Nephron progenitor cell (in vitro differentiated cells): ENCODE measurements at places on chromosomes 2 and 18.

GRCh38 chr2:190990132-190990531 lies 23.8 kb downstream of the STAT1 start:
- H3K27ac ChIP-seq, result peak overlapping the region; percentile 49
- H3K36me3 ChIP-seq, result peaks cover 80% of the 10 kb centered on the region
- H3K4me1 ChIP-seq, result peaks cover 7% of the 10 kb centered on the region
- no peaks in the 10 kb centered on the region for H3K27me3 ChIP-seq

GRCh38 chr18:52344881-52345280 lies 4.9 kb downstream of the DCC start:
- no peaks in the 10 kb centered on the region for H3K36me3 ChIP-seq
- no peak for DNase-seq
- no peak overlapping the region for H3K4me3 ChIP-seq
- peaks cover 23% of the 10 kb centered on the region for H3K4me1 ChIP-seq
- H3K27me3 ChIP-seq, result peaks cover 12% of the 10 kb centered on the region

- no peaks in the 10 kb centered on the region for H3K4me1 ChIP-seq
- H3K27ac ChIP-seq, result no peak overlapping the region
- H3K4me3 ChIP-seq, result no peak overlapping the region
- no peaks in the 10 kb centered on the region for H3K27me3 ChIP-seq
- DNase-seq, result no peak
Measured at GRCh38 chr18:9354256-9354655, 19.7 kb downstream of the TWSG1 start.

DNA sequence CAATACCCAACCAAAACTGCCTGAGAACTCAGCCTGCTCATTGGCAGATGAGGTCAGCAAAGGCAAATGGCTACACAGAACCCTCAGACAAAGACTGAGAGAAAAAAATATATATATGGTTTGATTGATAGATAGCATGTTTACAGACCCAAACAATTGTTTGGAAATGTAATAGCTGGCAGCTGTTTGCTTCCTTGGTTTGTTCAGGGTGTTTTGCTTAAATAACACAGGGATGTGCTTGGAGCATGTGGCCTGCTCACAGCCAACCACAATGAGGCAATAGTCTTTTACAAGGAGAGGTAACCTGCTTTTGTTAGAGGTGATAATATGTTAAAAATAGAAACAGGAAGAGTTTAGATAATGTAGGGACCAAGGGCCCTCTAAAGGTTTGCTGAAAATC lies 84.5 kb downstream of the PDK1 start:
- H3K36me3 ChIP-seq, result no peaks in the 10 kb centered on the region
- no peak for DNase-seq
- no peak overlapping the region for H3K4me3 ChIP-seq
- H3K27ac ChIP-seq, result no peak overlapping the region

- peaks cover 50% of the 10 kb centered on the region for H3K36me3 ChIP-seq
- peaks cover 20% of the 10 kb centered on the region for H3K4me1 ChIP-seq
- DNase-seq, result no peak
- no peaks in the 10 kb centered on the region for H3K27me3 ChIP-seq
- no peak overlapping the region for H3K27ac ChIP-seq
- H3K4me3 ChIP-seq, result no peak overlapping the region
Measured at GRCh38 chr2:48586433-48586832, 31.2 kb upstream of the GTF2A1L start.

- no peak overlapping the region for H3K4me3 ChIP-seq
- peaks cover 24% of the 10 kb centered on the region for H3K4me1 ChIP-seq
Measured at GRCh38 chr2:193695367-193695766, 1500.6 kb upstream of the TMEFF2 start.

- H3K27ac ChIP-seq, result no peak overlapping the region
- no peak for DNase-seq
- H3K4me1 ChIP-seq, result peaks cover 21% of the 10 kb centered on the region
- no peak overlapping the region for H3K4me3 ChIP-seq
- H3K36me3 ChIP-seq, result no peaks in the 10 kb centered on the region
- no peaks in the 10 kb centered on the region for H3K27me3 ChIP-seq
Measured at GRCh38 chr2:160415991-160416390, 77.6 kb downstream of the RBMS1 start.

DNA sequence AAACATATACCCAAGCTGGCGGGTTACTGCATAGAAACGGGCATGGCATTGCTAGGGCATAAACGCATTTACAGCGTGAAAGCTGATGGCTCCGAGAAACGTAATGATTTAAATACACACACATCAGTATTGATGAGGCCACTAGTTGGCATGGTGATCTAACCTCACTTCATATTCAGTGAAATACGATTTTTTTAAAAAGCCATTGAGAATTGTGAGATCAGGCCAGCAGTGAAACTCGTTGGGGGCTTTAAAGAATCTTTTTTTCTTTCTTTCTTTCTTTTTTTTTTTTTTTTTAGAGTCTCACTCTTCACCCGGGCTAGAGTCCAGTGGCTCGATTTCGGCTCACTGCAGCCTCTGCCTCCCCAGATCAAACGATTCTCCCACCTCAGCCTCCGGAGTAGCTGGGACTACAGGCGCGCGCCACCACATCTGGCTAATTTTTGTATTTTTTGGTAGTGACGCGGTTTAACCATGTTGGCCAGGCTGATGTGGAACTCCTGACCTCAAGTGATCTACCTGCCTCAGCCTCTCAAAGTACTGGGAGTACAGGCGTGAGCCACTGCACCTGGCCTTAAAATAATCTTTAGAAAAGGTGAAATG lies 2.4 kb upstream of the SMAD7 start:
- H3K4me1 ChIP-seq, result peaks cover 40% of the 10 kb centered on the region
- DNase-seq, result no peak
- no peaks in the 10 kb centered on the region for H3K36me3 ChIP-seq
- peak overlapping the region; percentile 75 for H3K27ac ChIP-seq
- H3K4me3 ChIP-seq, result peak overlapping the region; percentile 90

GRCh38 chr2:10392548-10392947 lies 55.6 kb downstream of the ODC1 start:
- no peaks in the 10 kb centered on the region for H3K36me3 ChIP-seq
- peaks cover 23% of the 10 kb centered on the region for H3K27me3 ChIP-seq
- no peak for DNase-seq
- no peak overlapping the region for H3K4me3 ChIP-seq
- no peak overlapping the region for H3K27ac ChIP-seq

DNA sequence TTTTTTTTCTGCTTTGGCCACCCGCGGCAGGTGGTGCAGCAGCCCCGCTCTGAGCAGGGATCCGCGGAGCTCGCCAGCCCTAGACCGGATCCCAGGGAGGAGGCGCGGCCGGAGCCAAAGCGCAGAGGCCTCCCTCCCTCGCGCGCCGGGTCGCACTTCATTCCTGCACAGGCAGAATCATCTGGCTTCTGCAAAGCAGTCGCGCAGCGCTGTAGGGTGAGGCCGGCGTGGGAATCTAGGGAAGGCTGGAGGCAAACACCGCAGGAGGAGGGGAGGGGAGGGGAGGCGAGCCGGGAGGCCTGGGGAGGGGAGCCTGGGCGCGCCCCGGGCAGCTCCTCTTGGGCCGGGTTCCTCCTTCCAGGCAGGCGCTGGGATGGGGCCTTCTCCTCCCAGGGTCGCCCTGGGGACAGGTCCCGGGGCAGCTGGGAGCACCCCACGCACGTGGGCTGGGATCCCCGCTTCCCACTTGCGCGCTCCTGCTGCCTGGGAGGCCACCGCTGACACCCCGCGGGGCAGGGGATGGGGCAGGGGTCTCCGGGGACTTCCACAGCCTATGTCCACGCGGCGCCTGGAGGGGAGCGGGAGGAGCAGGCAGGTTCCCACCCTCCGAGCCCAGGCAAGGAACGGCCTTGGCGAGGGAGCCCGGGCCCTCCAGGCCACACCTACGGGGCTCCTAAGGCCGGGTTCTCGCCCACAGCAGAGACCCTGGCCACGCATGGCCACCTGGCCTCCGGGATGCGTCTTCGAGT lies 45.0 kb downstream of the MBP start:
- peak overlapping the region; percentile 80 for H3K4me3 ChIP-seq
- H3K4me1 ChIP-seq, result peaks cover 53% of the 10 kb centered on the region
- peak; percentile 70 for DNase-seq

DNA sequence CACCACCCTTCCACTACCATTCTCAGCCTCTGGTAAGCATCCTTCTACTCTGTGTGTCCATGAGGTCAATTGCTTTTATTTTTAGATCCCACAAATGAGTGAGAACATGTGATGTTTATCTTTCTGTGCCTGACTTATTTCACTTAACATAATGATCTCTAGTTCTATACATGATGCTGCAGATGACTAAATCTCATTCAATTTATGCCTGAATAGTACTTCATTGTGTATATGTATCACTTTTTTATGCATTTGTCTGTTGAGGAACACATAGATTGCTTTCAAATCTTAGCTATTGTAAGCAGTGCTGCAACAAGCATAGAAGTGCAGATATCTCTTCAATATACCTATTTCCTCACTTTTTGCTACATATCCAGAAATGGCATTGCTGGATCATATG lies 733.3 kb downstream of the SUCLG1 start:
- no peaks in the 10 kb centered on the region for H3K36me3 ChIP-seq
- no peak overlapping the region for H3K27ac ChIP-seq
- no peak overlapping the region for H3K4me3 ChIP-seq
- no peak for DNase-seq
- no peaks in the 10 kb centered on the region for H3K4me1 ChIP-seq
- no peaks in the 10 kb centered on the region for H3K27me3 ChIP-seq

- H3K4me3 ChIP-seq, result no peak overlapping the region
- DNase-seq, result no peak
- H3K27me3 ChIP-seq, result peaks cover 2% of the 10 kb centered on the region
- no peaks in the 10 kb centered on the region for H3K36me3 ChIP-seq
- no peak overlapping the region for H3K27ac ChIP-seq
- H3K4me1 ChIP-seq, result peaks cover 46% of the 10 kb centered on the region
Measured at GRCh38 chr2:215658635-215659305, 222.9 kb upstream of the FN1 start.

DNA sequence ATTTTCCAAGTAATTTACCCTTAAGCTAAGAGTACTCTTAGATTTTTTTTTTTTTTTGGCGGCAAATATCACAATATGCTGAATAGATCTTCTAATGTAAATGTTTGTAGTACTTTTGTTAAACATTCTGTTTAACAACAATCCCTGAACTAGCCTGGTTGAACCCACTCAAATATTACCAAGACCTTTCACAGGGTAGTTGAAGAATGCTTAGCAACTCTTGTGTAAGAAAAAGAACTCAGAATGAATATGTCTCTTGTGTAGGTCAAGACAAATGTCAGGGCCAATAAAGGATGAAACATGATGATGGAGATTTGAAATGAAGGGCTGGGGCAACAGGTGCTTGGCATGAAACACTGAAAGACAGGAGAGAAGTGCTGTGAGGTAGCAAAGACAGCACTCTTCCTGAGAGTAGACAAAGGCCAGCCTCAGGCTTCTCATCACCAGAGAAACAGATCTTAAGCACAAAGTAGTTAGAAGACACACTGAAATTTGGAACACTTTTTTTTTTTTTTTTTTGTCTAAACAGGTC lies 597.3 kb downstream of the ERBB4 start:
- H3K4me1 ChIP-seq, result no peaks in the 10 kb centered on the region
- H3K36me3 ChIP-seq, result no peaks in the 10 kb centered on the region
- H3K27me3 ChIP-seq, result peaks cover 13% of the 10 kb centered on the region
- no peak overlapping the region for H3K4me3 ChIP-seq

DNA sequence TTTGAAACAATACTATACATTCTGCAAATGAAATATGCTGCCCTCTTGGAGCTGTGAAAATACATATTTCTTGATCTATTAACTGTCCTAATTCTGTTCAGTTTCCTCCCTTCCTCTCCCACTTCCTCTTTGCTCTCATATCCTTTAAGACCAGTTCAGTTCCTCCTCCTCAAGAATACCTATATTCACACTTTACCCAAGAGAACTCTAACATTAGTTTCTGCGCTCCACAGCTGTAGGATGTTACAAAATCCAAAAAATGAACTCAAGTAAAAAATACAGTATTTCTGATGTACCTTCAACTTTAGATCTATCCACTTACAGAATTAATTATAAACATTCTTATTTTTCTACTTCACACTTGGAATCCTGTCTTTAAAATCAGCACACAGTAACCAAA lies 5.4 kb downstream of the ITSN2 start:
- H3K27ac ChIP-seq, result no peak overlapping the region
- H3K4me3 ChIP-seq, result no peak overlapping the region
- DNase-seq, result no peak

DNA sequence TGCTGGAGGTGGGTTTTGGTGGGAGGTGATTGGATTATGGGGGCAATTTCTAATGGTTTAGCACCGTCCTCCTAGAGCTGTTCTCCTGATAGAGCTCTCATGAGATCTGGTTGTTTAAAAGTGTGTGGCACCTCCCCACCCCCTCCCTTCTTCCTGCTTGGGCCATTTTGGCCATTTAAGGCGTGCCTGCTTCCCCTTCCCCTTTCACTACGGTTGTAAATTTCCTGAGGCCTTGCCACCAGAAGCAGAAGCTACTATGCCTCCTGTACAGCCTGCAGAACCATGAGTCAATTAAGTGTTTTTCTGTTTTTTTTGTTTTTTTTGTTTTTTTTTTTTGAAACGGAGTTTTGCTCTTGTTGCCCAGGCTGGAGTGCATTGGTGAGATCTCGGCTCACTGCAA lies 335.7 kb upstream of the HS6ST1 start:
- H3K27ac ChIP-seq, result no peak overlapping the region
- DNase-seq, result no peak
- H3K27me3 ChIP-seq, result peaks cover 8% of the 10 kb centered on the region
- peaks cover 14% of the 10 kb centered on the region for H3K4me1 ChIP-seq

GRCh38 chr18:59148192-59148591 lies 8.5 kb downstream of the SEC11C start:
- no peak overlapping the region for H3K27ac ChIP-seq
- peaks cover 11% of the 10 kb centered on the region for H3K27me3 ChIP-seq
- no peaks in the 10 kb centered on the region for H3K4me1 ChIP-seq
- DNase-seq, result no peak
- peaks cover 7% of the 10 kb centered on the region for H3K36me3 ChIP-seq
- no peak overlapping the region for H3K4me3 ChIP-seq

GRCh38 chr2:176129813-176130146 lies 275 bp downstream of the HOXD8 start:
- peaks cover 63% of the 10 kb centered on the region for H3K4me1 ChIP-seq
- peak overlapping the region; percentile 95 for H3K4me3 ChIP-seq
- DNase-seq, result no peak
- peaks cover 5% of the 10 kb centered on the region for H3K27me3 ChIP-seq

- H3K4me1 ChIP-seq, result peaks cover 9% of the 10 kb centered on the region
- peaks cover 63% of the 10 kb centered on the region for H3K27me3 ChIP-seq
- no peaks in the 10 kb centered on the region for H3K36me3 ChIP-seq
Measured at GRCh38 chr2:232395586-232395985, 11.1 kb upstream of the ALPG start.

DNA sequence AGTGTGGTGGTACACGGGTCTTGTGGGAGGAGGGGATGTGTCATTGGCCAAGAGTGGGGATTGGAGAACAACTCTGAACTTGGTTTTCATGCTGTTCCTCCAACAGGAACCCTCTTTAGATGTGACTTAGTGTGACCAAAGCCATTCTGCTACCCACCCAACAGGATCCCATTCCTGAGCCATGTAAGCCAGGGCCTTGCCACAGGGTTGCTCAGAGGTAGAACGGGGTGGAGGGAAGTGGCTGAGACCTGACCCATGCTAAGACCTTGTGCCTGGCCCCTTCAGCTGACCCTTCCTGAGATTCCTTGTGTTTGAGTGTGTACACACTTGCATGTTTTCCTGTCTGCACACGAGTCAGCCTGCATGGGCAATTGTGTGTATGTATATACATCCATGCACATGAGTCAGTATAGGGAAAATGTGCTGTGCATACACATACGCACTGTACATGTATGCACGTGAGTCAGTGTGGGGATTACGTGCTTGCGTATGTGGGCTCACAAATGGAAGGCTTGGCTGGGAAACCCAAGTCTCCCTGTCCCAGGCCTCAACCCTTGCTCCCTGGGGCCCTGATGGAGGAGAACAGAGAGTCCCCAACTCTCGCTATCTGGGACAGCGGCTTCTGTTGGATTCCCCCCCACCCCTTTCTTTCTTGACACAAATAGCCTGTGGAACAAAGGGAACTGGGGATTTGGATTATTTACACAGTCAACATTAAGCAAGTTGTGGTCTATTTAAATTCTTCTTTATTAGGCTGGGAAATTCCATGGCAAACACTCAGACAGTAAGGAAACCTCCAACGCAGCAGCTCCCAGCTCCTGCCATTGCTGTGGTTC lies 339.8 kb downstream of the DYSF start:
- H3K27me3 ChIP-seq, result peaks cover 54% of the 10 kb centered on the region
